ENCODE measurements at places on chromosomes 11 and 22.

GRCh38 chr11:63680834-63681320, 423 bp upstream of the RTN3 start:
- peak; percentile 13 for DNase-seq

- no peak for DNase-seq
These were observed 34.7 kb downstream of the PARVA start for GRCh38 chr11:12411806-12412727.

GRCh38 chr11:90448256-90448655, 225.4 kb upstream of the CHORDC1 start:
- no peak for DNase-seq

GRCh38 chr22:19636696-19637407, 77.5 kb upstream of the SEPTIN5 start:
- DNase-seq = no peak

DNA sequence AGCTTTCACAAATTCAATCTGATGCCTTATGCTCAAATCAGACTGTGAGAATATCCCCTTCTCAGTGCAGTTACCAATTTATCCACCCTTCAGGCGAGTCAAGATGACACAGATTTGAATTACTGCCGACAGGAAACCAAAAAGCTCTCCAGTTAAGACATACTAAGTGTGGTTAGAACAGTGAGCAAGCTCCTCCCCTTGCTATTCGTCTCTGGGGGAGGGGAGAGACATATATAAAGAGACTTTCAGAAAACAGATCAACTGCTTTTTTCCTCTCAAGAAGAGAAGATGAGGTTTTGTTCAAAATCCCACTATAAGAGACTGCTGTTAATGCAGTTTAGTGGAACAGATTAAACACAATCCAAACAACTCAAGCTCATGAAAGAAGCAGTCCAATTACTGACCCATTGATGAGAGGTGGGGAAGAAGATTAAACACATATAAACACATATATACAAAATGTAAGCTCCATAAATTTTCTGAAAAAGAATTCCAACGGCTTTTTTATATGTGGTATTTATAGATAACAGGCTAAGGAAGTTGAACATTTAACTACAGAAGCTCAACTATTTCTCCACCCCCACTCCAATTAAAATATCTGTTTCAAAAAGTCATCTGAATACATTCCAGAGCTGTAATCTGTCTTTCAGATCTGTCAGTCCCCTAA, 102.7 kb downstream of the MRTFA start:
- no peak for DNase-seq

- DNase-seq = peak; percentile 84
These were observed 434 bp upstream of the CCDC83 start for GRCh38 chr11:85854557-85855340.

GRCh38 chr11:64356498-64357411, 2.2 kb upstream of the RPS6KA4 start:
- DNase-seq = peak; percentile 38

DNA sequence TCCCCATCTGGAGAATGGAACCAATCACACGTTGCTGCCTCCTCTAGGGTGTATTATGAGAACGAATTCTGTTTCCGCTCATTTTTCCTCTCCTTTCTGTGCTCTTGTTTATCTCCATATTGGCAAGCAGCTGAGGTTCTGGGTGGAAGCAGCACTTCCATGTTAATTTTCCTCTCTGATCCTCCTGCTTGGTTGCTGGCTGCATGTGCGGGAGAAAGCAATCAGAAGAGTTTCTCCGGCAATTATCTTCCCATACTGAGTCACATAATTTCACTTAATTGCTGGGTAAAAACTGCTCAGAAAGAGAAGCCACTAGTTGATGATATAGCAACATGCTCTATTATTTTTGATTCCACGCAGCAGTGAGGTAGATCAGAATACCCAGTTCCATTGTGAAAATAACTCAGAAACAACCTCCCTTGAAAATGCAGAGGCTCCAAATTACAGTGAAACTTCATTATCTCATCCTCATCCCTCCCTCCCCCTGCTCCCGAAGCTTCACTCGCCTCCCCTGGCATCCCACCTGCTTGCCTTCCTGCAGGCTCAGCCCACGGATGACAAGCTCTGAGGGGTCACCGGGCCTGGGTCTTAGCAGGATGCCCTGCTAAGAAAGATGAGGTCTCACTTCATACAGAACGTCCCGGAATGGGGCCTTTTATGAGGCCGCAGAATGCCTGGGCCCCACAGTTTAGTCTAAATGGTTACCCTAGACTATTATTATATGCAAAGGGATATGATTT, 20.4 kb downstream of the FXYD6 start:
- no peak for DNase-seq

DNA sequence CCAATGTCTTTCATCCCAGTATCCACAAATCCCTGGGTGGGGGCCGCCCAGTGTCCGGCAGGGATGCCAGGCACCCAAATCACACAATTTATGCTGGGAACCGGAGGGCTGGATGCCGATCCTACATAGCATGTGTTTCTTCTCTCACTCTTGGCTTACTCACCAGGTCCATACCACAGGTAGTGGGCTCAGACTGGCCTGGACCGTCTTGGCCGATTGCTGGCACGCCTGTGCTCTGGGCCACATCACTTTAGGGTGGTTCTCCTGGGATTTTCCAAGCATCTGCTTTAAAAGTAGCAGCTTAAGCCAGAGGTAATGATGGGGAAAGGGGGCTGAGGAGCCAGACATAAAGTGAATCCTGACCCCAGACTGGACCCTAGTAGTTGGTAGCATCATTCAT, 22.6 kb upstream of the ALDH3B2 start:
- no peak for DNase-seq

- peak; percentile 83 for DNase-seq
These were observed 15.2 kb upstream of the SORL1-AS1 start for GRCh38 chr11:121467965-121468364.

DNA sequence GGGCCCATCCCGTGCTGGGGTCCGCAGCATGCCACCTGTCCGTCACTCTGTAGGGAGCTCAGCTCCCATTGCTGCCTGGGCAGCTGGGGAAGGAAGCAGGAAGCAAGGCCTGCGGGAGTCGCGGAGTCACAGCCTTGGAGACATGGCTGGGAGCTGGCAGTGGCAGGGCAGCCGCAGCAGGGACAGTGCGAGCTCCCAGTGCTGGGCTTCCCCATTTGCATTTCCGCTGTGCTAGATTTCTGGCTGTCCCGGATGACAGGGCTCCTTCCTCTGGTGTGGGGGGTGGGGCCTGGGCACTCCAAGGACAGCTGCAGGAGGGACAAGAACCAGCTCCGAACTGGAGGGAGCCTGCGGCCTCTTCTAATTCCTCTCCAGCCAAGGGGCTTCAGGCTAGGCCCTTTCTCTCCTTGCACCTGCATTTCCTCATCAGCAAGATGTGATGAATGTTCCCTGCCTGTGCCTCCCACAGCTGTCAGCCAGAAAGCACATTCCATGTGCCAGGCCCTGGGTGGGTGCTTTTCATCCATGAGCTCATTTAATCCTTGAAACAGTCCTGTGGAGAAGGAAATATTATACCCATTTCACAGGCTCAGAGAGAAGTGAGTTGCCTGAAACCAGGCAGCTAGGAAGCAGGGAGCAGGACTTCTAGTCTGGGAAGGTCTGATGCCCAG, 48.0 kb downstream of the MYO7A start:
- DNase-seq = no peak

GRCh38 chr22:23218867-23219251, 38.5 kb downstream of the BCR start:
- no peak for DNase-seq

DNA sequence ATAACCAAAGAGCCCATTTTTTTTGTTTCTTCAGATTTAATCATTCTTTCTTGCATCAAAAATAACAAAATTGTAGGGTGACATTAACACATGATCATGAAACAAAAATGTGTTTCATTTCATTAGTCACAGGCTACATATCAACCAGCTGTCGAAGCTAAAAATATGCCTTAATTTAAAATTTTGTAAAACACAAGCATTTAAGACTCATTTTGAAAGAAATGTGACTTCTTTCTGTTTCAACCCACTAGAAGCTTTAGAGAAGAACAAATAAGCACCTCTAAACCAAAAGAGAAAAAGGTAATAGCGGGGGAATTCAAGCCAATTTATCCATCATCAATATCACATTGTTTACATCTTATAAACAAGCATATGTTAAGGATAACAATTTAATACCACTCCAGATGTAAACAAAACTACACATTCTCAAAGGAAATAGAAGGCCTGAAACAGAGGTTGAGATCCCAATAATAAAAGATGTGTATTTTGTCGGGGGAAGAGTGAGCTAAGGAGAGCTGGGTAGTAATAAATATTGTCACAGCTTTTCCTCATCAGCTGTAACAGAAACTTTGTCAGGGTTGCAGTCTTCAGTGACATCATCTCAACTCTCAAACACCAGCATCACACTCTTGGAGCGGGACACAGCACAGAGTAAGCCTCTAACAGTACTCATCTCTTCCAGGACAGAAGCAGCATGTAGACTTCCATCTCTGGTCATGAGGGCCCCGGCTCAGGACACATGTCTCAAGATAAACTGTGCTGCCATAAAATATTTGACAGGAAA, 42.0 kb downstream of the ALG9 start:
- no peak for DNase-seq

GRCh38 chr22:44891791-44892190, 118.0 kb downstream of the PHF21B start:
- DNase-seq = no peak

DNA sequence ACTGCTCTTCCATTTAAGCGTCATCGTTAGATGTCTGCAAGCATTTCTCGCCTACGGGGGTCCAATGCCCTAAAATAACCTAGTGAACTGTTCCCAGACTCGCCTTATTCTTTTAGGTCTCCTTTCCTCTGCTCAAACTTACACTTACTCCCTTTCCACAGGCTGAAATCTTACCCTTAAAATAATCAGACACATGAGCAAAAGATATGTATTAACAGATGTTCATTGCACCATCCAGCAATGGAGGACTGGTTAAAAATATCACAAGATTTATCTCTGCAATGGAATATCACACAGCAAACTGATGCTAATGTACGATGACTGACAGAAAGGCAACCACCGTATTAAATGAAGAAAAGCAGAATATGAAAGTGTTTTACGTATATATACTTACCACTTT, 1.6 kb upstream of the CSTF3 start:
- no peak for DNase-seq

- DNase-seq = no peak
These were observed 34.7 kb downstream of the ALX4 start for GRCh38 chr11:44275241-44275640.

DNA sequence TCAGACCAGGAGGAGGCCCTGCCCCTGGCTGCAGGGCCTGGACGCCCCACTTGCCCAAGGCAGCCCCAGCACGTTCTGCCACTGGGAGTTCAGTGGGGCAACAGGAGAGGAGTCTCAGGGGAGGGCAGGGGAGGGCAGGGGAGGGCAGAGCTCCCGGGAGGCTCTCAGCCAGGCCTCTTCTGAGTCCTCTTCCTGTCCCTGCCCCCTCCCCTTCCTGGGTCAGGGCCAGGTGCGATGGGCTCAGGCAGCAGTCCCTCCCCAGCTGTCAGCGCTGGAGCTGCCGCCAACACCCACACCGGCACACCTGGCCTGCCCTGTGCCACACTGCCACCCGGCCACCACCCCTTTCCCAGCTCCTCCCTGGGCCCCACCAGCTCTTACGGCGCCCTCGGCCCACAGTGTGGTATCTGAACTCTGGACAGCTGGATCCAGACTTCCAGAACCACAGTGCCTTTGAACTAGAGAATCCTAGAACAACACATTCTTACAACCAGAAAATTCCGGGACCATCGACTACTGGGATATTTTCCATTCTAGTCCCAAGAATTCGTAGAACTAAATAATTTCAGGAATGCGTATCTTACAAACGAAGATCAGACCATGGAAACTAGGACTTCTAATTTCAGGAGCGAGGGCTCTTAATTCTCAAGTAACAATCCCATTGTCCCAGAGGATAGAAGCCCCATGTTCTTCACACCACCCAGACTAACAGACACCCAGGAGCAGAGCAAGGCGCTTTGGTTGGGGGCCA, 21.8 kb downstream of the RPL3 start:
- no peak for DNase-seq

DNA sequence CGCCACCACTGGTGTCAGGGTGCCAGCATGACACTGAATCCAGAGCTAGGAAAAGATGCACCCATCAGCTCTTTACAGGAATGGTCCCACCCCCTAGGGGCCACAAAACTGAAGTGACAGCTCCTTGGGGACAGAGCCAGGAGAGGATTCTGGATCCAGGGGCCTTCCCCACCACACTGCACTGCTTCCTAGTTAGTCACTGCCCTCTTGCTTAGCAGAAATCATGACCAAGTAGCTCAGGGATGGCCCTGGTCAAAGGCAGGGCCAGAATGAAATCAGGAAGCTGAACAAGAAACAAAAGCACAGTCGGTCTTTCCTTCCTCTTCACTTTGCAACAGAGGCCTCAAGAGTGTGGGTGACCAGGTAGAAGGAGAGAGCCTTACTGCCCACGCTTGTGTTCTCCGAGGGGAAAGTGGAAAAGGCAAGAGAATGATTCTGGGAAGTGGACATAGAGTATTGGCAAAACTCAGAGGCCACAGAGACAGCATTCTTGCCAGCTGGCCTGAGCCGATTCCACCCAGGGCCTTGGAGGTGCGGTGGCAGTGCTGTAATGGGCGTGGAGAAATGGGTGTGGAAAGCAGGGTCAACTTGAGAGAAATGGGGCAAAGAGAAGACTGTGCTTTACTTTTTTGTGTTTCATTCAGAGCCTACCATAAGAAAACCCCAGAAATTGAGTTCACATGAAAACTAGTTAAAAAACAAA, 39.8 kb downstream of the KCNJ1 start:
- no peak for DNase-seq

DNA sequence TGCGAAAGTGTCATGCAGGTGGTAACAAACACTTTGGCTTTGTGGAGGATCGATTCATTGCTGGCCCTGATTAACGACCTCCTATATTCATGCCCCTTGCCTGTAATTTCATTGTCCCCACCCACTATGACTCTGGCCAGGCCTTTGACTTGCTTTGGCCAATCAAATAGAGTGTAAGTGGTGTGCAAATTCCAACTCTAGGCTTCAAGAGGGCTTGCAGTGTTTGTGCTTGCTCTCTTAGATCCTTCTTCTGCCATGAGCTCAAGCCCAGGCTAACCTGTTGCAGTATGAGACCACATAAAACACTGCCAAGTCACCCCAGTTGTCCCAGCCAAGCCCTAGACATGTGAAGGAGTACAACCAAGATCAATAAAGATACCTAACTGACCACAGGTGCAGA, 48.0 kb downstream of the RCN1 start:
- no peak for DNase-seq

DNA sequence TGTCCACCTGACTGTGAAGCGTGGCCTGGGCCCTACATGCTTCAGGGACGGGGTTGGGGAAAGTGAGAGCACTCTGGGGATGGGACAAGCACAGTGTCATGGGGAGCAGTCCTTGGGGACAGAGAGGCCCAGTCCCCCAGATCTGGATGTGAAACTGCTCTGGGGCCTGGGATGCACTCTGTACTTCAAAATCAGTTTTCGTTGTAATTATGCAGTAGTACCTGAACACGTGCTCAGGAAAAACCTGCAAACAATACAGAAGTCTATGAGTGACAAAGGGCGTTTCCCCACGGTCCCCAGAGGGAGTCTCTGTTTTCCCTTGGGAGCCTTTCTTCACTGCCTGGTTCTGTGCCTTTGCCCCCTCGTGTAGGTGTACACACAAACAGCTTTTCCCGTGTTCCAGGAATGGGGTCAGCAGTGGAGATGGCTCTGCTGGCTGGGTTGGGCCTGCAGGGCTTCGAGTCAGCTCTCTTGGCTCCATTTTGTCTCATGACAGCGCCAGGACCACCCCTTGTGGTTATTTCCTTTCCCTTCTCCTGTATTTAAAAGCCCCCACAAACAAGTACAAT, 5.2 kb upstream of the TNFRSF13C start:
- no peak for DNase-seq

Measured in T-helper 2 cell (primary cell).